ENCODE measurements at places on chromosomes 5 and 9.

- DNase-seq, result no peak
These were observed 701.0 kb downstream of the NR2F1-AS1 start for GRCh38 chr5:92879806-92880543.

- no peak for DNase-seq
These were observed 17.1 kb downstream of the GKAP1 start for GRCh38 chr9:83800236-83801033.

DNA sequence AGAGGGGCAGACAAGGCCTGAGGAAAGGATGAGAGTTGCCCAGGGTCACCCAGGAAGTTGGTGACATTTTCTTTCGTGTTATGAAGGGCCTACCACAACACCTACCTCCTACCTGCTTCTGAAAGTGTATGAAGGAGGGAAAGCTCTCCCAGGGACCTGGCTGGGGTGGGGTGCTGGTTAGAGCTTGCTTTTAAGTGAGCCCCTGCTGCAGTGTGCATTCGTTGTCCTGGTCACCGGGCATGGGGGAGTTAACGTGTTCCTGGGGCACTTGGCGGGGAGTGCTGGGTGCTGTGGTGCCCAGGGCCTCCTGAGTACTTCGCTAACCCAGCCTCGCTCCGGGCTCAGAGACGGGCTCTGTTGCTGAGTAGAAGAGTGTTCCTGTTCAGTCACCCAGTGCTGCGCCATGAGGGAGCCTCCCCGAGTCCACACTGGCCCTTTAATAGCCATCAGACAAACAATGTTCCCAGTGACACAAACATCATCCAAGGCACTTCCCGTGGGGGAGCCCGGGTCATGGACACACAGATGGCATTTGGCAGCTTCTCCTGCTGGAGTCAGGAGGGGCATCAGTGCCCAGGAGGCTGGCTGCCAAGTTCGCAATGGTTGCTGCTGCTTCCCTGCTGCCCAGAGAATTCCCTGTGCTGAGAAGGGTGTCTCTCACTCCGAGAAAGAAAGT is 85.7 kb downstream of the AMBP start:
- no peak for DNase-seq

DNA sequence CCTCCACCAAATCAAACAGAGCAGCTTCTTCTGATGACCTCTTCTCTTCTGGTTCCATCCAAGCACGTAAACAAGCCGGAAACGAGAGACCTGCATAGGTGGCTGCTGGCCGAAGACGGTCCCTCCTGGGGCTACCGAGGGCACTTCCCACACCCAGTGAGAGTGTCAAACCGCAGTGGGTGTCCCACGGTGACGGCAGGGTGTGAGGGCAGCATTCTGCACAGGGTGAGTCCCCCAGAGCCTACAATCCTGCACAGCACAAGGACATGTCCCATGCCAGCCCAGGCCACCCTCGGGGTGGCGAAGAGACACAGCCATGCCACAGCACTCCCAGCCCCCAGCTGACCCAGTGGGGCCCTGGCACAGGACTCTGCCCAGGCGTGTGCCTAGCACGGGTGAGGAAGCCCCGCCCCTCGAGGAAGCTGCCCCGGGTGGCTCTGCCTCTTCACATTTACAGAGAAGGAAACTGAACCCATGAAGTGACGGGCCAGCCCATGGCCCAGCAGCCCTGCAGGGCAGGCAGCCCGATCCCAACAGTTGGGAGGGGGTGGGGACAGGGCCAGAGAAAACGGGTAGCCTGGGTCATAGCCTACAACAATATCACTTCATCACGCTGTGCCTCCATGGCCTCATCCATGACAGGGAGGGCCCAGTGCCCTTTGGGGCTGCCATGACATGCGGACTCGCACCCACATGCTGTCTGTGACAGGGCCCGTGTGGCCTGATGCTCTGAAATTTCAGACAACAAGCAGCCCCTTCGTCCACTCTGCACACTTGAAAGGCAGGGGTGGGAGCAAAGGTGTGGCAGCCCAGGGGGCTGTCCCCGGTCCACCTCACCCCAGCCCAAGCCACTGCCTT is 43.2 kb downstream of the SEMA4D start:
- no peak for DNase-seq

- DNase-seq, result no peak
These were observed 176.7 kb upstream of the FGF10 start for GRCh38 chr5:44565902-44566301.

DNA sequence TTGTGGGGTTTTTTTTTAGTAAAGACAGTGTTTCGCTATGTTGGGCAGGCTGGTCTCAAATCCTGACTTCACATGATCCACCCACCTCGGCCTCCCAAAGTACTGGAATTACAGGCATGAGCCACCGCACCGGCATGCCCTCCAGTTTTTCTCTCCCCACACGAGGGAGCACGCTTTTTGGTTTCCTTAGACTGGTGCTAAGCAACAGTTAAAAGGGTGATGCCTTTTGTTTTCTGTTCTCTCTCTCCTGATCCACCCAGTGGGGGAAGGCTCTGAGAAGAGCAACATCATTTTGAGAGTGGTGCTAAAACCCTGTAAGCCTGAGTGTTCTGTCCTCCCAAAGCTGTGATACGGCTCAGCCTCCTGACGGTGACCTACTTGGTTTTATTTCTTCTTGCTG is 146.6 kb downstream of the MAN2A1 start:
- no peak for DNase-seq
